ENCODE measurements at places on chromosomes 1 and 21. TPM values are rescaled to one million over a fixed set of nuclear protein-coding genes. Genes with fewer than 3 reads are reported as not detected.

Gene RAB7B
- total RNA-seq: 3.4 TPM

Gene LMX1A
- total RNA-seq: not detected

Gene NDUFS5
- 631 TPM for total RNA-seq

Gene IVL
- not detected for total RNA-seq

Gene ASH1L
- total RNA-seq: 8.4 TPM

Gene LIN28A
- not detected for total RNA-seq

Gene GJA8
- not detected for total RNA-seq

Gene KCNE2
- total RNA-seq: not detected

Gene PLA2G5
- not detected for total RNA-seq

Gene CHD5
- total RNA-seq: 0.50 TPM

Gene RAB42
- total RNA-seq: 7.4 TPM

Gene EDARADD
- not detected for total RNA-seq
